ENCODE measurements at places on chromosomes 1 and 21.

- DNase-seq, result no peak
Observed at GRCh38 chr1:119646521-119647227, 1.4 kb downstream of the ZNF697 start.

GRCh38 chr1:111856411-111857185, 100.9 kb downstream of the DDX20 start:
- peak; percentile 74 for DNase-seq

GRCh38 chr21:15171546-15171945, 106.7 kb upstream of the NRIP1 start:
- no peak for DNase-seq

DNA sequence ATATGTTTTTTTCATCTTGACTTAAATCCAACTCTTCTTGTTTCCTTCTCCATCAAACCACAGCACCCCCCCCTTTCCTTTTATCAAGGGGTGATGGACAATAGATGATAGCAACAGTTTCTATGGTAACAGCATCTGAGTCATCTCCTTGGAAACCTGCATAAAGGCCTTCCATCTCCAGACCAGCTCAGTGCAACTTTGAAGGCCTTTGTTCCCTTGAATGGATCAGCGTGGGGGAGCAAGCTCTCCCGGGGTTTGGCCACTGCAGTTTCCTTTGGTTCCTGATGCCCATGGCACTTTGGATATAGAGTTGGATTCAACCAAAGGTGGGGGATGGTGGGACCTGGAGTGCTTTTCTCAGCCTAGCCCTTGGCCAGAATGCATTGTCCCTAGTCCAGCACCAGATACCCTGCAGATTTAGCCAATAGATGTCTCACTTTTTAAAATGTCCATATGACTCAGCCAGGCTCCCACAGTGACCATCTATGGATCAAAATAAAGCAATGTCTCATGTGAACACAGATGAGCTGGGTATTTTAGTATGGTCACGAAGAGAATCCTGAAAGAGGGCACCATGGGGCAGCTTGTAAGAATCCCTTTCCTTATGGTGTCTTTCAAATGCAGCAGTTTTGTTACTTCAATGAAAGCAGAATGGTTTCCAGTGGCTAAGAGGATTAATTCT, 127.7 kb downstream of the SPATA46 start:
- DNase-seq, result no peak

- no peak for DNase-seq
Observed at GRCh38 chr1:62727656-62728407, 39.6 kb upstream of the DOCK7 start.

- DNase-seq, result no peak
Observed at GRCh38 chr1:46171351-46171750, 3.5 kb upstream of the TSPAN1 start.

GRCh38 chr1:154605534-154605933, 2.5 kb downstream of the ADAR start:
- no peak for DNase-seq

DNA sequence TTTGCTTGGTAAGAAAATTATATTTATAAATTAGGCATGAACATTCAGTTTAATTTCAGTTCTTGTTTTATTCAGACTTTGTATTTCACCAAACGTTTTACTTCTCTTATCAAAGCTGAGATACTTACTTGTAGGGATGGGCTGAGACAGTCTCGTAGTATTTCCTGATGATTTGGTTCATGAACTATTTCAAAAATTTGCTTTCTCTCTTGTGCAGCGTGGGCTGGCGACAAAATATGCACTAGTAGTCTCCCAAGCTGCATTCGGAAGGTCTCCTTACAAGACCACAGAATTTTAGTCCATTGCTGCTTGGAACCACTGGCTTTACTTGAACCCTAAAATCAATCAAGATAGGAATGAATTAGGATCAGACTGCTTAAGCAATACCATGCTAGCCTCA, 91.7 kb upstream of the GNG4 start:
- DNase-seq, result no peak

DNA sequence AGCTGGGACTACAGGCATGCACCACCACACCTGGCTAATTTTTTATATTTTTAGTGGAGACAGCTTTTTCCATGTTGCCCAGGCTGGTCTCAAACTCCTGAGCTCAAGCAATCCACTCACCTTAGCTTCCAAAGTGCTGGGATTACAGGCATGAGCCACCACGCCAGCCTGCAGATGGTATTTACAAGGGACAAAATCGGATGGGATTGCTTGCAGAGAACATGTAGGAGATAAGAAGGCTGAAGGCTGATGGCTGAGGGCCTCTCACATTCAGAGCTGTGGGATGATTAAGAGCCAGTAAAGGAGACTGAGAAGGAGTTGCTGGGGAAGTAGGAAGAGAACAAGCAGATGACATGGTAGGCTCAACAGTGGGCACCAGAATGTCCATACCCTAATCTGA, 24.0 kb upstream of the QSOX1 start:
- DNase-seq, result no peak

- no peak for DNase-seq
Observed at GRCh38 chr1:231855926-231856325, 229.3 kb downstream of the DISC1 start.

DNA sequence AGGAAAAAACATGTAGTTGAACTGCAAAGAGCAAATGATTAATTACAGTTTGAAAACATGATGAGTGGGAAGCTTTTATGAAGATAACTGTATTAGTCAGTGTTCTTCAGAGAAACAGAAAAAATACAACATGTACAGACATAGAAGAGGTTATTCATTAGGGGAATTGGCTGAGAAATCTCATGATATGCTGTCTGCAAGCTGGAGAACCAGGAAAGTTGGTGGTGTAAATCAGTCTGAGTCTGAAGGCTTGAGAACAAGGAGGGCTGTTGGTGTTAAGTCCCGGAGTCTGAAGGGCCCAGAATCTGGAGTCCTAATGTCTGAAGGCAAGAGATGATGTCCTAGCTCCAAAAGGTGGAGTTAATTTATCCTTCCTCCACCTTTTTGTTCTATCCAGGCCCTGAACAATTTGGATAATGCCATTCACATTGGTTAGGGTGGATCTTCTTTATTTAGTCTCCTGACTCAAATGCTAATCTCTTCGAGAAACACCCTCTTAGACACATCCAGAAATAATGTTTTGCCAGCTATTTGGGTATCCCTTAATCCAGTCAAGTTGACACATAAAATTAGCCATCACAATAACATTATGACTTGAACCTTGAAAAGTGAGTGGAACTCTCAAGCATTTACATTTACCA, 672.9 kb upstream of the PTBP2 start:
- no peak for DNase-seq

- DNase-seq, result no peak
Observed at GRCh38 chr1:153651771-153652170, 6.7 kb upstream of the SNAPIN start.

DNA sequence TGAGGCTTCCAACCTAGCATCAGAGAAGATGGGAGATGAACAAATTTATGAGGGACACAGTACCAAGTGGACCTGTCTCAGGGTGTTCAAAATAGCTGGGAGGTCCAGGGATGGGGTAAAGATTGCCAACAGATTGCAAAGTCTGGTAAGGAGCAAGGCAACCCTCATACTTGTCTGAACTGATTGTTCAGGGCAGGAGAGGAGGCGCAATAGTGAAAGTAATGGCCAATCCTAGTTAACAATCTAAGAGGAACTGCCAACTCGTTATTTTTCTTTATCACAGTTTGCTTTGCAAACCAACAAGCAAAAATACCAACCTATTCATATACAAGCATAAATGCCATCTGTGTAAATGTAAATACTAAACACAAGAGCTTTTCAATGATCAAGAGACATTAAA, 78.4 kb upstream of the S1PR1 start:
- DNase-seq, result no peak

- no peak for DNase-seq
Observed at GRCh38 chr21:26588446-26588845, 15.4 kb upstream of the CYYR1 start.

DNA sequence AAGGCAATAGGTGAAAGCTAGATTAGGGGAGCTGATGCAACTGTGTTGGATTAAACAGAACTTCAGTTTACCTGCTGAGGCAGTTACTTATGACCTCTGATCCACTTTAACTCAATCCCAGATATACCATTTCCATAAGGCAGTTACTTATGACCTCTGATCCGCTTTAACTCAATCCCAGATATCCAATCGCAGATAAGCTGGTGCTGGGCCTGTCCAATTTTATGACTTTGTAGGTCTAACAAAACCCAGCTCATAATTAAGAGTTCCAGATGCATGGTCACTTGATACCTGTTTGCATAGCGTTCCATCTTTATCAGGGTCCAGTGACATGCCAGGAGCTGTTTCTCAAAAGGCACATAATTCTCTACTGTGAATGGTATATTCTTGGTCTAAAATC, 396.0 kb downstream of the AGBL4 start:
- DNase-seq, result no peak

DNA sequence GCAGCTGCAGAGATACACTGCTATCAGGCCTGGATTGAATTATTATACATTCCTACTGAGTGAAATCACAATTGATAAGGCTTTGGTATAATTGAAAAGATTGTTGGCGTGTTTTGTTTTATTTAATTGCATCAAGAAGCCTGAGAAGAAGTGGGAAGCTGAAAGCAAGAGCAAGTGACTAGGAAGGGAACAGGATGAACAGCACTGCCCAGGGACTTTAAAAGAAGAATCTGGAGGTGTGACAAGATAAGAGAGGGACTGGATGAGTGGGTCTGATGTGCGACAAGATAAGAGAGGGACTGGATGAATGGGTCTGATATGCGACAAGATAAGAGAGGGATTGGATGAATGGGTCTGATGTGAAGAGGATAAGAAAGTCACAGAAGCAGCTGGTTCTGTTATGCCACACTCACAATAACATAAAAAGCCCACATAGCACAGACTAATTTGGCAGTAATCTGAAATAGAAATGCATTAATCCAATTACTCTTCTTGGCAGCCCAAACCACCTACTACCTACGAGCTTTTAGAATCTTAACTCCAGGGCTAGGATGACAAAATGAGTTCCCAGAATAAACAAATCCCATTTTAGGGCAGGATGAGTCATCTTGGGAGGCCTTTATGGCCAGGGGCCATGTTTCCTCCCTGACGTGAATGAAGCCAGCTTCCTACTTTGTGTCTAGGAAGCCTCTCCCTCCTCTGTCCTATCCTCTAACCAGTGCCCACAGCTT, 129.7 kb downstream of the DUSP10 start:
- DNase-seq, result no peak

DNA sequence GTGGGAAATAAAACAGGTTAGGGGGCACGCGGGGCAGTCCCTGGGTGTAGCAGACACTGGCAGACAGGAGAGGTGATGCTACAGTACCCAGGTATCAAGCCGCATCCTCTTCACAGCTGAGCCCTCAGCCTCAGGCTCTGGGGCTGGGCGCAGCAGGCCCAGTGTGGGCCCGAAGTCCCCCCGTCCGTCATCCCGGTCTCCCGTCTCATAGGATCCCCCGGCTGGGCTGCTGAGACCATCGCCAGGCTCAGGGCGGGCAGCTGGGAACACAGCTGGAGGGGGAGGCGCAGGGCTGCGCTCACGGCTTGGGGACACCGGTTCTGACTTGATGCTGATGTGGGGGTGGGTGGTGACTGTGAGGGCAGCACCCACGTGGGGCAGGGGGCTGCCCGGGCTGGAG, 32.7 kb downstream of the MEF2D start:
- no peak for DNase-seq

DNA sequence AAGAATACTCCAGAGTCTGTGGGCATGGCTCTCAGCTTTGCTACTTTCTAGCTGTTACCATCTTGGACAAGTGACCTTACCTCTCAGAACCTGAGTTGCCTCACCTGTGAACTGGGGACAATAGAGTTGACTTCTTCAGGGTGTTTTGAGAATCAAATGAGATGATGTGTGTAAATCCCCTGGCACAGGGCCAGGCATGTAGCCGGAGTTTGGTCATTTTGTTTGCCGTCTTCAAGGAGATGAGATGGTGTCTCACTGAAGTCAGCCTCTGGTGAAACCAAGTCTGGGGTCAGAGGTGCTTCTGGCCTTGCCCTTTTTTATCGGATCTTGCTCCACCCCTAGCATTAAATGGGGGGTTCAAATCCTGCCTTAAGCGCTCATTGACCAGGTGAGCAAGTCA, 149.2 kb upstream of the TMEM51 start:
- DNase-seq, result no peak

GRCh38 chr1:233443040-233443760, 115.7 kb downstream of the MAP3K21 start:
- DNase-seq, result no peak

DNA sequence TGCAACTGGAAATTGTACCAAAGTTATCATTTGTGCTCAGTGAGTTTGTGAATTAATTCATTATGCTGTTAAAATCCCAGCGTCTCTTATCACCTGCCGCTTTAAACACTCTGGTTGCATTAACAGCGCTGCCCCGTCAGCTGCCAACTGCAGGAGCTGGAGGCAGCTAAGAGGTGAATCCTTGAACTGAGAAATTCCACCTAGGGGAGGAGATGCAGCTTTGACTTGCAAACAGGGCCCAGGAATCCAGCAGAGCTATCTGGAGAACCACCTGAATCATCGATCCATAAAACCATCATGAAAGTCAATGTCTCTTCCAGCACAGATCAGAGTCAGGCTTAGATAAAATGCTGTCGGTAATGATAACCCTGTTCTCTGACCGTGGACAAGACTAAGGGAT, 140.7 kb upstream of the PTBP2 start:
- no peak for DNase-seq

DNA sequence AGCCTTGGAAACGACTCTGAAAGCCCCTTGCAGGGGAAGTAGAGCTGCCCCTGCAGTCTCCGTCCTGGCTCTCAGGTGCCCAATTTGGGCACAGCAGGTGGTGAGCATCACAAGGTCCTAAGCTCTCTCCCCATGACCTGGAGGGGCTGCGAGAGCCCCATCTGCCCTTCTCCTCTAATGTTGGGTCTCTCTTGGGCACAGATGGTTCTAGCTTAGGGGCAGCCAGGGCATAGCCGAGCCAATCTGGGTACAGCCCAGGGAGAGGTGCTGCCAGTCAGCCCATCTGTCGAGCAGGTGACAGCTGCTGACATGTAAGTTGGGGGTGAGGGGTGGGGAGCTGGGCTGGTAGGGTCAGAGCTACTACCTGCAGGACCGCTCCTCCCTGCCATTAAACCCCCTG, 50.7 kb downstream of the SYT2 start:
- peak; percentile 91 for DNase-seq

GRCh38 chr1:228098323-228098931, 4.7 kb downstream of the C1orf35 start:
- no peak for DNase-seq

GRCh38 chr1:216224233-216224632, 199.0 kb downstream of the USH2A start:
- DNase-seq, result no peak

GRCh38 chr1:173507205-173507846, 30.2 kb downstream of the PRDX6 start:
- DNase-seq, result no peak

GRCh38 chr1:8985915-8986813, 40.1 kb downstream of the SLC2A7 start:
- no peak for DNase-seq

GRCh38 chr1:19336543-19336942, 24.4 kb downstream of the SLC66A1 start:
- DNase-seq, result no peak

GRCh38 chr21:27104846-27105431, 138.1 kb upstream of the ADAMTS5 start:
- DNase-seq, result peak; percentile 69

DNA sequence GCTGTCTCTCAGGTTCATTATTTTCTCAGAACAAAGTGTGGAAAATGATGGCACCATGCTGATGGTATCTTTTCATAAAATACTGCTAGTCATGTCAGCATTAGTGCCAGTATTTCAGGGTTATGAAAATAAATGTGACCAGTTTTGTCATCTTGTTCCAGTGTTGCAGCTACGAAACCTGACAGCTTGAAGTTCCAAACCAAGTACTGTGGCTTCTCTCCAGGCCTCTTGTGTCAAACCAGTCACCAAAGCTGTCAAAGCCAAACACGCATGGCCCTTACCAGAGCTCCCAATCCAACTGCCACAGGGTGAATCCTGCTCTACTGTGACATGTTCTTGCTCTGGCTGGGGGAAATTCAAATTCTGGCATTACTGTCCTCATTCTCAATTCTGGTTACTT, 20.7 kb upstream of the EXO1 start:
- no peak for DNase-seq

Data from NCI-H2171 treated with DMSO at 0.1 percent for 48 hours (cell line).